ENCODE measurements at places on chromosomes 6 and 20.

DNA sequence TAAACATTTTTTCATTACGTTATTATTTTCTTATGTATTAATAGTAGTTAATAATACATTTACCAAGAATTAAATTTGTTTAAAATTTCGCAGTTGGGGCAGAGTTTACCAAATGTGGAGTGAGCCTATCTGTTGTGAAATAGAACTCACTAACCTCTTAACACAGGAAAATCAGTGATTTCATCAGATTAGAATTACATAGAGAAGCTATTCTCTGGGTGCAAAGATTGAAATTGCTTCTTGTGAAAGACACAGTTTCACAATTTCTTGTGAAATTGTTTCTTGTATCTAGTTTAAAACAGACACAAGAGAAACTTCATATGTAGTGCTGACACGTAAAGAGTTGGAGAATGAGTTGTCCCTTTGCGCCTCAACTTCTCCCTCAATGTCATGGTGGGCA is 69.4 kb upstream of the PRL start:
- no peak for DNase-seq

DNA sequence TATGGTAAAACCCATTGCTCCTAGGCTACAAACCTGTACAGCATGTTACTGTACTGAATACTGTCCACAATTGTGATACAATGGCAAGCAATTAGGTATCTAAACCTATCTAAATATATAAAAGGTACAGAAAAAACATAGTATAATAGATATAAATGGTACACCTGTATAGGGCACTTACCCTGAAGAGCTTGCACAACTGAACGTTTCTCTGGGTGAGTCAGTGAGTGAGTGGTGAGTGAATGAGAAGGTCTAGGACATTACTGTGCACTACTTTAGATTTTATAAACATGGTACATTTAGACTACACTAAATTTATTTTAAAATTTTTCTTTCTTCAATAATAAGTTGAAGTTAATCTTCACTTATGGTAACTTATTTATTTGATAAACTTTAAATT is 119.9 kb upstream of the CEP85L start:
- no peak for DNase-seq

GRCh38 chr20:24407151-24407550 is 62.3 kb upstream of the SYNDIG1 start:
- DNase-seq, result no peak

- no peak for DNase-seq
These were observed 145.9 kb upstream of the CITED2 start for GRCh38 chr6:139520321-139520768.

- DNase-seq, result no peak
These were observed 44.0 kb upstream of the RNGTT start for GRCh38 chr6:89007209-89008000.

DNA sequence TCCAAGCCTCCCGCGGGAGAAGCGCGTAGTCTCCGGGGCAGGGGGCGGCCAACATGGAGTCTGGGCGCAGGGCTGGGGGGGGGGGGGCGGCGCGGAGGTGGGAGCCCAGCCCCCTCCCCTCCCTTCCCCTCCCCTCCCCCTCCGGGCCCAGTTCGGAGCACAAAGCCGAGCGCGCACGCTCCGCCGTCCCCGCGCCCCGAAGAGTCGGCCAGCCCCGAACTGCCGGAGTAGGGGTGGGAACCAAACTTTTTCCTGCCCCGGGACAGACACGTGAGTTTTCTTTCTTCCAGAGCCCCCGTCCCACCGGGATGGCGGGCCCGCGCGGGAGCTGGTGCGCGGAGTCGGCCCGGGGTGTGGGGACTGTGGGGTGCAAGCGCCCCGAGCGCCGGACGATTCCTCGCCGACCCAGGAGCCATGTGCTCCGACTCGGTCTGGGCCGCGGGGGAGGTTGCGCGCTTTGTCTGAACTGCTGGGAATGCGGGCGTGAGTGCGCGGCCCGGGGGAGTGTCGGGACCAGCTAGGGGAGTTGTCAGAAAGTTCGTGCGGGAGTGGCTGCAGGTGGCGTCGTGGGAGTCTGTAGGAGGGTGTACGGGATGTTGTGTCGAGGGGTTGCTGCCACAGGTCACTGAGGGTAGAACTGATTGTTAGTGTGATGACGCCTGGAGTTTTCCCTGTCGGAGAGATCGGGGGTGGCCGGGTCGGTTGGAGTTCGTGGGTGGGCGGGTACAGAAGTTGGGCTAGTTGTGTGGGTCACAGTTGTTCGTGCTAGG is 1.2 kb downstream of the TGIF2 start:
- peak; percentile 41 for DNase-seq

DNA sequence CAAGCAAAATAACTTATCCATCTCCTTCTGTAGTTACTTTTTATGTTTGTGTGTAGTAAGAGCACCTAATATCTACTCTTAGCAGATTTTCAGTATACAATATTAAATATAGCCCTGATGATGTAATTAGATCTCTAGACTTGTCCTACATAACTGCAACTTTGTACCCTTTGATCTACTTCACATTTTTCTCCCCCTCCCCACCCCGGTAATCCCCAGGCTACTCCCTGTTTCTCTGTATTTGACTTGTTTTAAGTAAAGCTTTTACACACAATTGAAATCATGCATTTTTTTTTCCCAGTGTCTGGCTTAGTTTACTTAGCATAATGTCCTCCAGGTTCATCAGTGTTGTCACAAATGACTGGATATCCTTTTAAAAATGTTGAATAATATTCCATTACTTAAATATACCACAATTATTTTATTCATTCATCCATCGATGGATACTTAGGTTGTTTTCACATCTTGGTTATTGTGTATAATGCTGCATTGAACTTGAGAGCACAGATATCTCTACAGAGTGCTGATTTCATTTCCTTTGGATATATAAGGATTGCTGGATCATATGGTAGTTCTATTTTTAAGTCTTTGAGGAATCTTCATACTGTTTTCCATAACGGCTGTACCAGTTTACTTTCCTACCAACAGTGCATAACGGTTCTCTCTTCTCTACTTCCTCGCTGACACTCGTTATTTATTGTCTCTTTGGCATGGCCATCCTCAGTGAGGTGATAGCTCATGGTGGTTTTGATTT is 212.7 kb downstream of the CDKAL1 start:
- DNase-seq, result no peak

DNA sequence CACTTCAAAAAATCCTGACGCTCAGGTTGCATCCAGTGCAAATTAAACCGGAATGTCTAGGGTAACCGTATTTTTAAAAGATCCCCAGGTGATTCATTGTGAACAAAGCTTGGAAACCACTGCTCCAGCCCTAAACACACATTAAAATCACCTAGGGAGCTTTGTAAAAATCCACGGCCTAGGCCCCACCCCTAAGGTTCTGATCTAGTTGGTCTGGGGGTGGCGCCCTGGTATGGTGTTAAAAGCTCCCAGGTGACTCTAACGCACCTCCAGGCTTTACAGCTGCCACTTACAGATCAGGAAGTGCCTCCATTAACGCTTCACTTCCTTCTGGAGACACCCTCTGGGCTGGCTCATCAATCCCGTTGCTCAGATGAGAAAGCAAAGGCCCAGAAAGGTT is 92.2 kb downstream of the GRM4 start:
- no peak for DNase-seq

- DNase-seq, result no peak
These were observed 37.9 kb upstream of the RNF217 start for GRCh38 chr6:124924333-124924759.

- no peak for DNase-seq
These were observed 51.0 kb downstream of the RPS12 start for GRCh38 chr6:132865364-132865763.

DNA sequence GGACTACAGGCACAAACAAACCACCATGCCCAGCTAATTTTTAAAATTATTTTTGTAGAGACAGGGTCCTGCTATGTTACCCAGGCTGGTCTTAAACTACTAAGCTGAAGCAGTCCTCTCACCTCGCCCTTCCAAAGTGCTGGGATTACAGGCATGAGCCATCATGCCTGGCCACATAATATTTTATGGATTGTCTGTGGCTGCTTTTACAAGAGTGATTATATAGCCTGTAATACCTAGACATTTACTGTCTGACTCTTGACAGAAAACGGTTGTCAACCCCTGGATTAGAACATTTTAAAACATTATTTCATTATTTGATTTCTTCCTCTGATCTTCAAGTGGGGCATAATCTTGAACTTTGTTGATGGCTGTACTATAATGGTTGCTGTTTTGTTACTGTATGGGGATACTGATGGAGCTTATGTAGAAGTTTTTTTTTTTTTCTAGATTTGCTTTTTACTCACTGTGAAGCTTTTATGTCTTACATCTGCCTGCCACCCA is 14.3 kb downstream of the PARD6B start:
- no peak for DNase-seq

All from memory B cell (primary cell).